Midbrain (tissue), 1 donor: ENCODE measurements at places on chromosomes 16 and 17.

DNA sequence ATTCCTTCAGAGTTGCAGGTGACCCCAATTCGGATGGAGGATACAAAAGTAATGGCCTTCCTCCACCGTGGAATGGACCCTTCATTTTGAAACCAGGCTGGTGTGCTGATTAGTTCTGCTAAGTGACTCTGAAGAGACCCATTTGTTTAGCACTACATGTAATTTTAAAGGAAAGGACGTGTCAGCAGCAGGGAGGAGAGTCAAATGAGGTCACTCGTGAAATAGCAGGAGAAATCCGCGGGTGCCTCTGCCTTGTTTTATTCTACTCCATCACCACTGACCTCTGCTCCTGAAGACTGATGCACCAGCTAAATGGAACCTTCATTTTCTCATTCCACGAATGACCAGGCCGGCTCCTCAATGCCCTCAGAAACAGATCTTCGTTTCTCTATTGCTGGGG lies 589.2 kb downstream of the CDH11 start:
- no peak for DNase-seq

DNA sequence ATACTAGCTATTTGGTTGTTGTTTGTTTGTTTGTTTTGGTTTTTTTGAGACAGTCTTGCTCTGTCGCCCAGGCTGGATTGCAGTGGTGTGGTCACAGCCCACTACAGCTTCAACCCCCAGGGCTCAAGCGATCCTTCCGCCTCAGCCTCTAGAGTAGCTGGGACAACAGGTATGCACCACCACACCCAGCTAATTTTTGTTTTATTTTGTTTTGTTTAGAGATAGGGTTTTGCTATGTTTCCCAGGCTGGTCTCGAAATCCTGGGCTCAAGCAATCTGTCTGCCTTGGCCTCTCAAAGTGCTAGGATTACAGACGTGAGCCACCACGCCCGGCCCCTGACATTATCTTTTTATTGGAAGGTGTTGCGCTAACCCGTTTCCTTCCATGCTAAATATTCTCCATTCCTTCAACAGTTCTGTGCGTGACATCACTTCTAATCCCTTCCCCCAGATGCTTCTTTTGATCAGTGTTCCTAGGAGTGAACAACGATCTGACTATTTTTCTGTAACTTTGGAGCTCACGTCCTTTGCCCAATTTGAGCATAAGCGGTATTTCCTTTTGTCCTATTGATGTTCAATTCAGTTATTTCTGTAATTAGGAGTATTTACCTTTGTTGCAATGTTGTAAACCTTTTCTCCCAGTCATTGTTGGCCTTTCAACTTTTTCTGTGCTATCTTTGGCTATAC lies 30.2 kb upstream of the EMP2 start:
- no peak for DNase-seq

DNA sequence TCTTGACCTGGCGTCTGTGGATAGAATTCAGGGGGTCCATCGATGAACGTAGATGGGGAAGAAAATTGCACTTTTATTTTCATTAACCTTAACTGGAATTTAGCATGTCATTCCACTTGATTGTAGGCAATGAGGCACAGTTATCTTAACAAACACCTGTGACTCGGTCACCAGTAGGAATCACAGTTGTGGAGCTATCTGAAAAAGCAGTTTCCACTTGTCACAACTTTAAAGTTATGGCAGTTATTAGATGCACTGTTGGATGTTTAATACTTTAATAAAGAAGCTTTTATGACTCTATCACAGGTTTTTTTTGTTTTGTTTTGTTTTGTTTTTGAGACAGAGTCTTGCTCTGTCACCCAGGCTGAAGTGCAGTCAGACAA lies 83.7 kb upstream of the LGALS9 start:
- no peak for DNase-seq

DNA sequence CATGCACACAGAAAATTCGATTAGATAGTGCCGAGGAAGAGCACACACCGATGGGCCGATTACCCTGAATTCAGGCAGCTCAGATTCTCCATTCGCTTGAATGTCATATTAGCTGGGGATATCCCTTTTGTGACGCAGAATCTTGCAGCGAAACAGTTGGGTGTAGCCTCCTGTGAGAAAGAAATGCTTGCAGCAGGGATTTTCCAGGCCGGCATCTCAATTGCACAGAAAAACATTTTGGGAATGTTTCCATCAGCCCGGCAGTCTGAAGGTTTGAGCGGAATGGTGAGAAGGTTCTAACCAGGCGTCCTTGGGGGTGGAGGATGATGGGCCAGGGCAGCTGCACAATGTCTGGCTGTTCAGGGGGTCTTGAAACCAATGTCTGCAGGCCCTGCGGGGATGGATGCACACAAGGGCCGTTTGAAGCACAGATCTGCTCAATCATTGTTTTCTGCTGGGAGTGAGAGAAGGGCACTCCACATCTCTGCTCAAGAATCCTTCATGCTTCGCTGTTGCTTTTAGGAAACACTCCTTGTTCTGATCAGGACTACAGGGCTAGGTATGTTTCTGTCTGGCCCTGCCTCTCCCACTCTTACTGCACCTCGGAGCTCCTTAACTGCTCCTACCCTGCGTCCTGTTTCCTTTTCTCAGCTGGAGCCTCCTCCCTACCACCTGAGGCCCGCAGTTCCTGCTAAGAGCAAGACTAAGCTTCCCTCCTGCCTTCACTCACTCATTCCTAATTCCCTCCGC lies 94.6 kb downstream of the CMIP start:
- DNase-seq: no peak

GRCh38 chr16:85227084-85227945 lies 115.0 kb upstream of the CIBAR2 start:
- DNase-seq: no peak

DNA sequence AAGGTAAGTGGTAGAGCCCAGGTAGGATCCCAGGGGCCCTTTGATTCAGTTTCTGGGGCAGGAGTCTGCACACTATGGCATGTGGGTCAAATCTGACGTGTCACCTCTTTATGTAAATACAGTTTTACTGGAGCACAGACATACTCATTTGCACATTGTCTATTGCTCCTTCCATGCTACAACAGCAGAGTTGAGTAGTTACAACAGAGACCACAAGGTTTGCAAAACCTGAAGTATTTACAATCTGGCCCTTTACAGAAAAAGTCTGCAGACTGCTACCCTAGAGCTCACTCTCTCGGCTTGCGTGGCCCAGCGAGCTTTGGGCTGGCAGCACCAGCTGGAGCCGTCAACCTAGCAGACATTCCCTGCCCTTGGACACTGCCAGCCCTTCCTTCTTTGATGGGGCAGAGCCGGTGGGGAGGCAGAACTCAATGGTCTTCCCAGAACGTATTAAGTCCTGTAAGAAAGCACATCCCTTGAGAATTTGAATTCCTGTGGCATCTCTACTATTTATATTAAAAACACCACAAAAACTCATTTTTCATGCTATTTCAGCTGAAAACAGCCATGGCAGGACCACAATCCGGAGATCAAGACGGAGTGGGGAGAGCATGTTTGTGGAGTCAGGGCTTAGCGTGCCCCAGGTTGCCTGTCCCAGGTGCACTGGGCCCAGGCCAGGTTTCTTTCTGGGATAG lies 133.1 kb upstream of the NUDT7 start:
- no peak for DNase-seq

- no peak for DNase-seq
Observed at GRCh38 chr17:61833536-61834193, 29.7 kb downstream of the BRIP1 start.

DNA sequence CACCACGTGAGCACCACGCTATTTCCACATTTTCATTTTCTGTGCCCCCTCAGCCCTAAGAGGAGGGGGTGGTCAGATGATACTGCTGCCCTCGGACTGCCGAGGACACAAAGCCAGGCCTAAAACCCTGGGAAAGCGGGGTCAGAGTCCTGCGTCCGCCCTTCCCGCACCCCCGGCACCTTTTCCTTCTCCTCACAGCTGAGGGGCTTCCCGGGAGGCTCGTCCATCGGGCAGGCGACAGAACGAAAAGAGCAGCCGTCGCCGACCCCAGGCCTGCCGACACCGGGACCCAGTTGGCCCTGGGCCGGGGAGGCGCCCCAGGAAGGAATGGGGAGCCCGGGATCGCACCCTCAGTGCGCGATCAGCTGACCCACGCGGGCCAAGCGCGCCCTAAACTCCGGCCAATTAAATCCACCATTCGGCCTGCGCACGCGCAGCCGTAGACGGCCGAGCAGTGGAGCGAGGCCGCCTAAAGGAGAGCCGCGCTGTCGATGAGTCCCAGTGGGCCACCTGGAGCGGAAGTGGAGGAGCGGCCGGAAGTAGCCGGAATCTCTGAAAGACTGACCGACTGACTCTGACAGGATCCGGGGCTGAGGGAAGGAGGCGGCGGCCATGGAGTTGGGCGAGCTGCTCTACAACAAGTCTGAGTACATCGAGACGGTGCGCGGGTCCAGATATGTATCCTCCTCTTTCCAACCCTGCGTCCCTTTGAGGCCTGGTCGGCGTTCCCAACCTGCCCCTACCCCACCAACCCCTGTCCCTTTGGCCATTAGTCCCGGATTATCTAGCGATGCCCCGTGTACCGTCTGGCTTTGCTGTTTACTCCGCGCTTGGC lies at the start of the genes DCTN5 and PALB2:
TSS of gene DCTN5 (plus strand) at position 536 of the 835 bp plus-strand sequence. CDS start at position 613, 77 bp downstream.
TSS of gene PALB2 (minus strand) at position 380 of the 835 bp plus-strand sequence. CDS start at position 227, 153 bp downstream.
- peak; percentile 96 for DNase-seq

DNA sequence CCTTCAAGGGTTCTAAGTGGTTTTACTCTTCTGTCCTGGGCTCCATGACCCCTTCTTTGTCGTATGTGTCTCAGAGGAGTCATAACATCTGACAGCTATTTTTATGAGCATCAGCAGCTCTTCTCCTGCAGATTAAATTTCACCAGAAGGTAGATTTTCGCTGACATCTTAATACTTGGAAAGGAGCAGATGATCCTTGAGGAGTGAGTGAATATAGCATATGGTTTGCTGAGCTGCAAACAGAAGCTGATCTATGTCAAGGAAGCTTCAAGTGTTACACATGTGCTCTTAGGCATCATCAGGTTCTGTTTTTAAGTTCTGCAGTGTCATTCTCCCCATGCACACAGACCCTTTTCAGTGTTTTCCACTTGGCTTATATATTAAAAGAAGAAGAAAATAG lies 49.2 kb upstream of the MYH2 start:
- no peak for DNase-seq

GRCh38 chr17:15334266-15334665 lies 7.1 kb downstream of the TEKT3 start:
- no peak for DNase-seq

DNA sequence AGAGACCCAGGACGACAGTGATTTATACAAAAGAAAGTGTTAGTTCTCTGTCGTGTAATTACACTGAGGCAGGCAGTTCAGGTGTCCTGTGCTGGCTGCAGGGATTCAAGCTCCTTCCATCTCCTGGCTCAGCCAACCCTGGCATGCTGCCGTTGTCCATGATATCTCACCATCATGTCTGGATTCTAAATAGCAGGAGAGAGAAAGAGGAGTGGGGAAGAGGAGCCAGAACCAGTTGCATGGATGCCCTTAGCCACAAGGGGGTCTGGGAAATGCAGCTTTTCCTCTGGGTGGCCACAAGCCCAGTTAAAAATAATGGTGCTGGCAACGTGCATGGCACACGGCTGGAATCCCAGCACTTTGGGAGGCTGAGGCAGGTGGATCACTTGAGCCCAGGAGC lies 9.7 kb downstream of the C16orf54 start:
- no peak for DNase-seq

DNA sequence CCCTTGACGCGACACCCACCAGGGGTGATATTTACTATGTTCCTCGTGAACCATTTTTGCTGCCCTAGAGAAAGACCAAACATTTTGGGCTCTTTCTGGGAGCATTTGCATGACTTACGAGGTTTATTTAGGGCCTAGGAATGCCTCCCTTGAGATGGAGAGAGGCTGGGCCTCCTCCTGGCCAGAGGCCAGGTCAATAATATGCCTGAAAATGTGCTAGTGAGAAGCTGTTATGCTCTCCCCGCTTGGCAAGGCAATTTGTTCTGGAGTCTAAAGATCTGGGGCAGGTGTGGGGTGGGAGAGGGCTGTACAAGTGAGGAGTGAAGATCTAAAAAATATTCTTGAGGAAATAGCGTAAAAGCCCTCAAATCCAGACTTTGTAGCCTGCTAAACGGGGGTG lies 587.3 kb upstream of the CDH5 start:
- no peak for DNase-seq

DNA sequence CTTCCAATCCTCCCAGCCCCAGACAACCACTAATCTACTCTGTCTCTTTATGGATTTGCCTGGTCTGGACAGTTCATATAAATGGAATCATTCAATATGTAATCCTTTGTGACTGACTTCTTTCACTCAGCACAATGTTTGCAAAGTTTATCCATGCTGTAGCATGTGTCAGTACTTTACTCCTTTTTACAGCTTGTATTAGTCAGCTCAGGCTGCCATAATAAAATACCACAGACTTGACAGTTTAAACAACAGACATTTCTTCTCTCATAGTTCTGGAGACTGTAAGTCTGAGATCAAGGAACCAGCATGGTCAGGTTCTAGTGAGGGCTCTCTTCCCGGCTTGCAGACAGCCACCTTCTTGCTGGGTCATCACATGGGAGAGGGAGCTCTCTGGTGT lies 41.3 kb downstream of the GPRC5B start:
- no peak for DNase-seq

DNA sequence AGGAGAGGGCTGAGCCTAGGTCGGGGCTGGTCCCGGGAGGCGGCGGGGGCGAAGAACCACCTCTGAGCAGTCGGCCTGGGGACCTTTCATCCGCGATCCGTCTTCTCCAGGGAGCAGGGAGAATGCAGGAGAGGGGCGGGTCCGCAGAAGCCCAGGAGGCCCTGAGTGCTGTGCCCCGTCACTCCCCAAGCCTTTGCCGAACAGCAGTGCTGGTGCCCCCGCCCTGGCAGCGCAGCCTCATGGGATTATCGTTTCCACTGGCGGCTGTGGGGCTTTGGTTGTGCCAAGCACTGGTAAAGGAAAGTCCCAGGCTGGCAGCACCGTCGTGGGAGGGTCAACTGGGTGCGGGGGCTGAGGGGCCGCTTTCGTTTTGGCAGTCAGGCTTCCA lies 631 bp downstream of the TBL3 start:
- DNase-seq: no peak

DNA sequence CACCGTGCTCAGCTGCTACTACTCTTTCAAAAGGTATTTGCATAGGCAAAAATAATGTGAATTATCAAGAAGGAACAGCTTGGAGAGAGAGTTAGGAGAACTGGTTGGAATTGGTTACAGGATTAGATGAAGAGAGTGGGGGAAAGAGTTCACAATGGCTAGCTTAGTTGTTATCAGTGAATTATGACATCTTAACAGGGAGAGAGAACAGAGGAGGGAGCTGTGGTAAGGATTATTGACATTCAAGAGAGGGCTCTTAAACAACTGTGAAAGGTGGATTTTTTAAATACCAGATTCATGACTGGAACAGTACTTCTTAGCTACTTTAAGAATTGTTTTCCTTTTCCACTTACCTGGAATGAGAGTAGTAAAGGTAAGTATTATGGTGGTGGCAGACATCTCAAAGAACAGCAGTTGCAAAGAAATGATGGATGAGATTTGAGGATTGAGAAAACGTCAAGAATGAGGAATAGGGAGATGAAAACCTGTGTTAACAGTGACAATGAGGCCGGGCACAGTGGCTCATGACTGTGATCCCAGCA lies 43.9 kb upstream of the SLC5A11 start:
- DNase-seq: no peak
